ENCODE measurements at places on chromosomes 13 and 19.

- peak; percentile 70 for DNase-seq
Observed at GRCh38 chr13:113297370-113298042, 467 bp downstream of the LAMP1 start.

DNA sequence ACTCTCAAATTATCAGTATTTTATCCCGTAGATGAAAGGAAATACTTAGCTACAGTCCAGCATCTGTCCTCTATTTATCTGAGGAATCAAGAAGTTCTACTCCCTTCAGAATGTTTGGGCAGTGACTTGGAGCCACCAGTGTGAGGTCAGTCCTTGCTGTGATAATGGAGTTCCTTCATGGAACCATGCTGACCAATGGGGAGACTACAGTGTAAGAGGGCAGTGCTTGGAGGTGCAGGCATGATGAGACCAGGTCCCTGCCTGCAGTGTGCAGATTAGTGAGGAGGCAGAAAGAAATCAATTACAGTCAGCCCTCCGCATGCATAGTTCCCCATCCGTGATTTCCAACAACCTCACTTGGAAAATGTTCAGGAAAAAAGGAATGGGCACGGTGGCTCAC lies at the start of gene C19orf18:
C19orf18 (minus strand) TSS at position 101 of the 400 bp plus-strand sequence. CDS start 102 bp downstream, outside the sequence.
- no peak for DNase-seq

GRCh38 chr19:45790942-45791341 lies 1.7 kb downstream of the DMWD start:
- peak; percentile 73 for DNase-seq

- DNase-seq, result no peak
Observed at GRCh38 chr13:85497652-85498051, 301.6 kb downstream of the SLITRK6 start.

DNA sequence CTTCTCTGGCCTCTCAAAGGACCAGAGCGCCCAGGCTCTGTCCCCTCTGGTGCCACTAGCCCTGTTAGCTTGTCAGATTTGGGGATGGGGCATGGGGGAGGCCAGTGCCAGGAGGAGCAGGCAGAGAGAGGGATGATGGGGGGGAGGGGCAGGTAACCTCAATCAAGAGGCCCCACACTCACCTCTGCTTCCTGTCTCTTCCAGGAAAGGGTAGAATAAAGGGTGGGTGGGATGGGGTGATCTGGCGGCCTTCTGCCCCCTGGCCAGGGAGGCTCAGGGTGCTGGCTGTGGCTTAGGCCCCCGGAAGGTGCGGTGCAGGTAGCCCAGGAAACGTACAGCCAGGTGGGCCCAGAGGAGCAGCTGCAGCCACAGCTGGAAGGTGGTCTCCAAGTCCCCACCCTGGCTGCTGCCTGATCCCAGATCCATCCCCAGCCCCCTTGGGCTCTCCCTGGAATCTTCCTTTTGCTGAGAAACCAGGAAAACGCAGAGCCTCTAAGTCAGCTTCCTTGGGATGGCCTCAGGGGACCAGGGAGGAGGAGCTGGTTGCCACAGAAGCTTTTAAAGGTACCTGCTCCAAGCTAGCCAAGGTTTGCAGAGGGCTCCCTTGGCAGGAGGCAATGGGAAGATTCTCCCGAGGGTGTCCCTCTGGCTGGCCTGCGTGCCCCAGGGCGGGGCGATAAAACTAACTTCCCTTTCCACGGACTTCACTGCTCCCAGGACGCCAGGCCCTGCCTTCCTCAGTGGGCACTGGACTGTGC lies 5.3 kb downstream of the PRKACA start:
- no peak for DNase-seq

- DNase-seq, result peak; percentile 86
Observed at GRCh38 chr19:873084-873483, 13.6 kb downstream of the CFD start.

GRCh38 chr19:10399878-10400277 lies 3.5 kb downstream of the CDC37 start:
- DNase-seq, result no peak

DNA sequence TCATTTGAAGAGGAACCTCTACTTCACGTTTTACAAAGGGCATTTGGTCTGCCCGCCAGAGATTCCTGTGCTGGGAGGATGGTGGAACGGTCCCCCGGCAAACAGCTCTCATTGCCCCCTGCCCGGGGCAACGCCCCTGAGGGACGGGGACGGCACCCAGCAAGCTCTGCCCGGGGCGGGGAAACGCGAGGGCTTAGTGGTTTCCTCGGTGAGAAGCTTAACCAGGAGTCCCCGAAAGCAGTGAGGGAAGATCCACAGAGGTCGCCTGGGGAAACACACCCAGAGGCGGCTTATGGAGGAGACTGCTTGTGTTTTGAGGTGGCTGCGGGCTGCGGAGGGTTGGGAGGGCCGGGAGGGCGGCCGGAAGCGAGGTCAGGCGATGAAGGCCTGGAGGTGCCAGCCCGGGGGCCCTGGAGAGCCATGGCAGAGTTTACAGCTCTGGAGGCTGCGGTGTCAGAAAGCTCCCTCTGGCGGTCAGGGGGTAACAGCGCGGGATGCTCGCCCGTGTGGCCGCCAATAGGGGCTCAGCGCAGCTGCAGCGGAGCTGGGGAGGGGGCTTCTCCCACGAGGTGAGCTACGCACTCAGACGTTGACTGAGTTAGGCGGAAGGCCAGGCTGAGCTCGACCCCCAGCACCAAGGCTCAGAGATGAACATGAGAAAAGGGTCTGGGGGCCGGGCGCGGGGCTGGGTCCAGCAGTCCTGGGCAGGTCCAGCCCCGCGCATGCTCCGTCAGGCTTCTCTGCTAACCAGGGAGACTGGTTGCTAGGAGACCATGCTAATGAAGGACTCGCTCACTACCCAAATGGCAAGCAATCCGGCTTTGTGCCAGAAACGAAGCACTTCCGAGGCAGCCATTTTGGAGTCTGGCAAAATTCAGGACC lies 652 bp upstream of the TPGS1 start:
- peak; percentile 94 for DNase-seq

DNA sequence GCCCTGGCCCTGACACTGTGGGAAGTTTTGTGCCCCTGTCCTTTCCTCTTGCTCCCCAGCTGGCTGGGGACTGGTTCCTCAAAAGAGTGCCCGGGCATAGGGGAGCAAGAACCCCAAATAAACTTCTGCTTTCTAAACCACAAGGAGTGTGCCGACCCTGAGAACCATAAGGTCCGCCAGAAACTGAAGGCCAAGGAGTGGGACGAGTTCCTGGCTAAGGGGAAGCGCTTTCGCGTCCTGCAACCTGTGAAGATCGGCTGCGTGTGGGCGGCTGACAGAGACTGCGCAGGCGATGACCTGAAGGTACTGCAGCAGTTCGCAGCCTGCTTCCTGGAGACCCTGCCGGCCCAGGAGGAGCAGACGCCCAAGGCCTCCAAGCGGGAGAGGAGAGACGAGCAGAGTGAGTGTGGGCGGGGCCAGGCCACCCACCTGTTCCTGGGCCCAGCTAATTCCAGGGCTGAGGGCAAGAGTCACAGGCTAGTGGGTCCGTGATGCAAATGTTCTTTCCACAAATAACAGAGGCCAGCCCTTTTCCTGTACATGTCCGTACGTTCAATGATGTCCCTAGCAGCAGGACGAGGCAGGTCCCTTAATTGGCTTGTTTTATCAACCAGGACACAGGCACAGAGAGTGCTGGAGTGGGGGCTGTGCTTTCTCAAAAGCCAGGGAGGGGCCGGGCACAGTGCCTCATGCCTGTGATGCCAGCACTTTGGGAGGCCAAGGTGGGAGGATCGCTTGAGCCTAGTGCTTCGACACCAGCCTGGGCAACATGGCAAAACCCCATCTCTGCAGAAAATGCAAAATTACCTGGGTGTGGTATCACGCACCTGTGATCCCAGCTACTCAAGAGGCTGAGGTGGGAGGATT lies 25.6 kb downstream of the UBXN6 start:
- no peak for DNase-seq

DNA sequence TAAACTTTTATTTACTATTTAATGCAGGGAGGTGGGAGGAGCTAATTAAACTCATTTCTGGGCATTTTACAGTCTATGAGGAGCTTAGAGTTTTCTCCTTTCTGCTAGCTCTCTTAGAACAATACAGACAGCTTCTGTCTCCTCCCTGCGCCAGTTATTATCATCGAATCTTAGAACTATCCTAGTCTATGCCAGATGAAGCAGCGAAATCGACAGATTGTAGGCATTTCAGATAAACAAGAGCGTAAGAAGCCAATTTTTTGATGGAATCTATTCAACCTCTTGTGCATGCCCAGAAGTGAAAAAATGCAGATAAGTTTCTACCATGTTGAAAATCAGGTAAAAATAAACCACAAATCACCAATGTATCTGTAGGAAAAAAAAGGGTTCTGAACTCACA lies 297.1 kb downstream of the KLF12 start:
- no peak for DNase-seq

DNA sequence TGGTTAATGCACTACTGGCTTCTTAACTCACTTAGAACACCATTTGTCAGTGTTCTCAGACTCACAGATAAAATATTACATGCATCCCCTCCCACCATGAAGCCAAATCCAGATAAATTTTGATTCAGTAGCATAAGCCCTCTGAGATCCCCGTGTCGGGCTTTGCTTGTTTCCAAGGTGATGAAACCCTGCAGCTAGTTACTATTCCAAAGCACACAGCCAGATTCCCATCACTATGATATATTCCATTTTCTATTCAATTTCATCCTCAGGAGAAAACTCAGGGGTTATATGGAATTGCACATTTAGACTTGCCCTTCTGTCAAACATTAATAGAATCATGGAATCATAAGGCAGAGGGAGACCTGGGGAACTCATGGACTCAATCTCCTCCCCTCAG lies 9.4 kb upstream of the FAM124A start:
- no peak for DNase-seq

GRCh38 chr13:76816394-76816793 lies 69.8 kb downstream of the KCTD12 start:
- no peak for DNase-seq

DNA sequence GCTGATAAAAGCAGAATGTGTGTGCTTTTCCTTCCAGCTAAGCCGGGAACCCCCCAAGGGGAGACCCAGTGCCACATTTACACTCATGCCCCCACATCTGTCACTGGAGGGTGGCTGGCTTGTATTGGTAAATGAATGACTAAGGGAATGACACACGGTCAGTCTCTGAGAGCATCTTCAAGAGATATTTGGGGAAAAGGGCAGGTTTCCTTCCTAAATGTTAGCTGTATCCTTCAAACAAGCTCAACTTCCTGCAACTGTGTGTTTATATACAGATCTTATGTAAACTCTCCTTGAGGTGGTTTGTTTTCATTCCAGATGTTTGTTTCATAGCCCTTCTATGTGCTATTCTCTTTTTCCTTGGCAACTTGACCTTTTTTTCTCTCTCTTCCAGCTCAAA lies 192.6 kb downstream of the COL4A1 start:
- no peak for DNase-seq

GRCh38 chr13:57640607-57641006 lies 9.1 kb downstream of the PCDH17 start:
- no peak for DNase-seq

- DNase-seq, result no peak
Observed at GRCh38 chr13:113342820-113343691, 20.9 kb downstream of the GRTP1 start.

DNA sequence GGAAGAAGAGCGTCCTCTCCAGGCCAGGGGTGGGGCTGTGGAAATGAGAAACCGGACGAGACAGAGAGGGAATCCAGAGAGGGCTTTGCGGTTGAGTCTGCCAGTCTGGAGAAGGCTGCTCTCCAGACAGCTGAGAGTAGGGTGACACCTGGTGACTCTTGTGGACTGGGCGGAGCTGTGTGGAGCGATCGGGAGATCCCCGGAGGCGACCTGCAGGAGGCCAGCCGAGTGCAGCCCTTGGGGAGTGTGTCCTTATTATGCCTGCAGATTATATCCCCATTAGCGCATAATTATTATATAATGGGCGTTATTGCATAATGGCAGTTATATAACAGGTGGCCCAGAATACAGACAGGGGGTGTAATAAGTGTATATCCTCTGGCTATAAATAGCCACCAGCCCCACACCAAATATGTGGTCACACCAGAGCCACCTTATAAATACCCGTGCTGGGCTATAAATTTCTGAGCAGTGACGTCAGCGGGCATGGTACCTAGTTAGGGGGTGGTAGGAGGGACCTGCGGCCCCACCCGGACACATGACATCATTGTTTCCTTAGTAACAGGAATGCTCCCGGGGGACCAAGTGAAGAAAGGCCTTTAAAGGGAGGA lies 41.2 kb downstream of the NFIX start:
- no peak for DNase-seq

- DNase-seq, result no peak
Observed at GRCh38 chr19:28744943-28745342, 468.0 kb downstream of the UQCRFS1 start.

DNA sequence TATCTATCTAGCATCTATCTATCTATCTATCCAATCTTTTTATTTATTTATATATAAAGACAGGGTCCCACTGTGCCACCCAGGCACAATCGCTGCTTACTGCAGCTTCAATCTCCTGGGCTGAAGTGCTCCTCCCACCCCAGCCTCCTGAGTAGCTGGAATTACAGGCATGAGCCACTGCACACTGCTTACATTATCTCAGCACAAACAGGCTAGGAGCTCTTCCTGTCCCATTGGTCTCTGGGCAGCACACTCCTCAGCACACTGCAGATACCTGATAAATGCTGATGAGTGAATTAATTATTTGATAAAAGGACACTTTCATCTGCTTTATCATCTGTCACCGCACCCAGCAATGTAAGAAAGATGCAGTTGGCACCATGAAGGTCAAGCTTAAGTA lies 16.1 kb downstream of the ZNF562 start:
- DNase-seq, result no peak

DNA sequence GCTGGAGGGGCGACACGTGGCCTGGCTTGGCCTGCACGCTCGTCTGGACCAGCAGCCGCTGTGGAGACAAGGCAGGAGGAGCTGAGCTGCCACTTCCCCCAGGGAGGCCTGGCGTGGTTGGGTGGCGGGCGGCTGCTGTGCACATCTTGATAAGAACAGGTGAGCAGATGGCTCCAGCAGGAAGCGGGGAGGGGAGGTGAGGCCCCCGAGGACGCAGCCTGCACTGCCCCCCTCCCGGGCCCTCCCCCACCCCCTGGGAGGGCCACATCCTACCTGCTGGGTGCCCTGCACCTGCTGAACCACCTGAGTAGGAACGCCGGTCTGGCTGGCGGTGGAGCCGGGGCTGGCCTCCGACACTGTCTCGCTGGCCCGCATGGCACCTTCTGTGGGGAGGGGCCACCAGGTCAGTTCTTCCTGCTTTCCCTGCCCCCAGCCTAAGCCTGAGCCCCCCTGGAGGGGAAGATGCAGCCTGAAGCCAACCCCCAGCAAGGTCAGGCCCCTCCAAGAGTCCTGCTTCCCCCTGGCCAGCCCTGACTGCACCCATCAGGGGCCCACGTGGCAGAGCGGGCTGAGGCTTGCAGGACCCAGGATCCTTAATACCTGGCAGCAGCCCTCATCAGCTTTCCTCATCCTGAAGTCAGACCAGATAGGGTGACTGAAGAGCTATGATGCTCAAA lies 22.8 kb downstream of the RFX1 start:
- DNase-seq, result no peak

GRCh38 chr19:10096615-10096963 lies 5.9 kb downstream of the ANGPTL6 start:
- no peak for DNase-seq

GRCh38 chr19:1388637-1389026 lies 4.9 kb downstream of the NDUFS7 start:
- no peak for DNase-seq

- DNase-seq, result peak; percentile 27
Observed at GRCh38 chr19:17404015-17404414, 1.4 kb downstream of the BST2 start.
